ENCODE measurements at places on chromosomes 5 and 9.

- H3K27me3 ChIP-seq = no peaks in the 10 kb centered on the region
- DNase-seq = no peak
- no peak overlapping the region for H3K4me3 ChIP-seq
- H3K27ac ChIP-seq = no peak overlapping the region
- H3K4me1 ChIP-seq = no peaks in the 10 kb centered on the region
These were observed 86.9 kb downstream of the BASP1 start for GRCh38 chr5:17304282-17304681.

- H3K27me3 ChIP-seq = no peaks in the 10 kb centered on the region
- H3K4me3 ChIP-seq = no peak overlapping the region
- no peak overlapping the region for H3K27ac ChIP-seq
- peaks cover 9% of the 10 kb centered on the region for H3K4me1 ChIP-seq
These were observed 31.7 kb upstream of the PPP2R2B start for GRCh38 chr5:146910239-146910638.

DNA sequence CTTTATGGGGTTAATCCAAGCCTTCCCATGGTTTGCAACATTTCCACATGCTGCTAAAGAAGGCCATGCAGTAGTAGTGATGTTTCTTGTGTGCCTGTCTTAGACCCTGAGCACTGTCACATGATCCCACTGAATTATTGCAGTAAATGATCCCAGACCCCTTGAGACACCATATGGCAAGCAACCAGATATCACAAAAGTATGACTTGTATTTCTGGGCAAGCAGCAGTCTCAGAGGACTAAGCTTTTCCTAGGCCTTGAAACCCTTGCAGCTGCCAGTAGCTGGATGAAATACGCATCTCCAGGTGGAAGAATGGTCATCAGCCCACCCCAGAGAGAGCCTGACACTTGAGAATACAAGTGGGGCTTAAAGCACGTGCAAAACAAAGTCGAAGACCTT lies 41.8 kb downstream of the CDO1 start:
- no peak for DNase-seq
- H3K27ac ChIP-seq = no peak overlapping the region
- H3K4me1 ChIP-seq = no peaks in the 10 kb centered on the region
- H3K36me3 ChIP-seq = no peaks in the 10 kb centered on the region
- peaks cover 21% of the 10 kb centered on the region for H3K27me3 ChIP-seq
- no peak overlapping the region for H3K4me3 ChIP-seq

- no peak overlapping the region for H3K4me3 ChIP-seq
- peak; percentile 7 for DNase-seq
- no peaks in the 10 kb centered on the region for H3K4me1 ChIP-seq
- no peak overlapping the region for H3K27ac ChIP-seq
- no peaks in the 10 kb centered on the region for H3K36me3 ChIP-seq
- H3K27me3 ChIP-seq = peaks cover 12% of the 10 kb centered on the region
These were observed 9.3 kb downstream of the OR1N2 start for GRCh38 chr9:122562134-122562760.

GRCh38 chr9:74379718-74380117 lies 117.4 kb upstream of the RORB start:
- no peaks in the 10 kb centered on the region for H3K4me1 ChIP-seq
- no peak overlapping the region for H3K27ac ChIP-seq
- H3K36me3 ChIP-seq = no peaks in the 10 kb centered on the region
- peak; percentile 40 for DNase-seq
- H3K4me3 ChIP-seq = no peak overlapping the region

DNA sequence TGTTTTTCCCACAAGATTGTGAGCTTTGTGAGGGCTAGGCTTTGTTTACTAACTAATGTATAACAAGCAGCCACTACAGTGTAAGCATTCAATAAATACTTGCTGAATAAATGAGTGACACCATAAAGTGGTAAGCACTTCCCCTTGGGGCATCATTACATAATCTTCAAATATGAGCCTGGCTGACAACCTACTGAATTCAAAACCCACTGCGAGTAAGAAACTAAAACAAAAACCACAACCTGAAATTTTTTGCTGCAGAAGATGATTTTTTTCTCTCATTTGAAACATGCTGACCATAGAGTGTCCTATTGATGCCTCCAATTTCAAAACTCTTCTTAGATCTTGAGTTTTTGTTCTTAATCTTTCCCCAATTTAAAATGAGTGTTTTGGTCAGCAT lies 331.3 kb upstream of the CCNG1 start:
- no peaks in the 10 kb centered on the region for H3K27me3 ChIP-seq
- no peak for DNase-seq
- no peaks in the 10 kb centered on the region for H3K36me3 ChIP-seq
- H3K4me1 ChIP-seq = no peaks in the 10 kb centered on the region
- no peak overlapping the region for H3K4me3 ChIP-seq

- H3K4me1 ChIP-seq = no peaks in the 10 kb centered on the region
- H3K27me3 ChIP-seq = no peaks in the 10 kb centered on the region
- H3K4me3 ChIP-seq = no peak overlapping the region
- no peak overlapping the region for H3K27ac ChIP-seq
These were observed 146.5 kb downstream of the PPP2R2B start for GRCh38 chr5:146731909-146732659.

DNA sequence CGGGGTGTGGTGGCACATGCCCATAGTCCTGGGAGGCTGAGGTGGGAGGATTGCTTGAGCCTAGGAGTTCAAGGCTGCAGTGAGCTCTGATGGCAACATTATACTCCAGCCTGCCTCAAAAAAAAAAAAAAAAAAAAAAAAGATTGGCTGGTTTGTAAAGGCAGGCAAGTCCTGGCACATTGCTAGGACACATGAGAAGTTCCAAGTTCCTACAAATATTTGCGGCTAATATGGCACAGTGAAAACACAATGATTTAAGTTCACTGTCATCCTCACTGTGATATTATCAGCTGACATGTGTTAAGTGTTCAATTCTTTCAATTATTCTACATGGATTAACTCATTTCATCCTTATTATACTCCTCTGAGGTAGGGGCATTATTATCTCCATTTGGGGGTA lies 20.1 kb downstream of the TMEM268 start:
- H3K27ac ChIP-seq = no peak overlapping the region
- H3K4me1 ChIP-seq = no peaks in the 10 kb centered on the region
- no peak for DNase-seq
- no peaks in the 10 kb centered on the region for H3K27me3 ChIP-seq

DNA sequence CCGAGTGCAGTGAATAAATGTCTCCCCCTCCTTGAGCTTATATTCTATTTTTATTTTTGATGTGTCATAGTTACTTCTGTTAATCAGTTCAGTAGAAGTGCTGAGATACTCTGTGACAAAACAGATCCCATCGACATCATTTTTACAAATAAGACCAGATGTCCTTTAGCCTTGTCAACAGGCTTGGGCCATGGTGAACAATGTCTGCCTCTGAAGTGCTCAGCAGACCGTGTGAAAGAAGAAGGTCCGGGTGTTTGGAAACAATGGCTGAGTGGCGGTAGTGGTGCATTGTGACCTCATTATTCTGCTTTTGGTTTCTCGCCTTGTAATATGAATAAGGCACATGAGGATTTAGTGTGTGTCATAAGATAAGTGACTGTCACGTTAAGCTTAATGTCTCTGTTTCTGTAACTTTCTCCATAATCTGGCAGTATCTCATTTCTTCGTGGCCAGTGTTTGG lies 71.2 kb downstream of the SYK start:
- no peaks in the 10 kb centered on the region for H3K36me3 ChIP-seq
- H3K4me3 ChIP-seq = no peak overlapping the region
- H3K4me1 ChIP-seq = no peaks in the 10 kb centered on the region
- H3K27ac ChIP-seq = no peak overlapping the region
- H3K27me3 ChIP-seq = peaks cover 1% of the 10 kb centered on the region

- H3K27me3 ChIP-seq = peaks cover 16% of the 10 kb centered on the region
- peaks cover 23% of the 10 kb centered on the region for H3K4me1 ChIP-seq
- no peak overlapping the region for H3K27ac ChIP-seq
- DNase-seq = no peak
These were observed 1.6 kb downstream of the C5orf52 start for GRCh38 chr5:157672976-157673375.

- H3K27me3 ChIP-seq = peaks cover 13% of the 10 kb centered on the region
- H3K4me3 ChIP-seq = no peak overlapping the region
- DNase-seq = no peak
- H3K4me1 ChIP-seq = peaks cover 3% of the 10 kb centered on the region
These were observed 14.2 kb upstream of the CAST start for GRCh38 chr5:96648023-96648422.

DNA sequence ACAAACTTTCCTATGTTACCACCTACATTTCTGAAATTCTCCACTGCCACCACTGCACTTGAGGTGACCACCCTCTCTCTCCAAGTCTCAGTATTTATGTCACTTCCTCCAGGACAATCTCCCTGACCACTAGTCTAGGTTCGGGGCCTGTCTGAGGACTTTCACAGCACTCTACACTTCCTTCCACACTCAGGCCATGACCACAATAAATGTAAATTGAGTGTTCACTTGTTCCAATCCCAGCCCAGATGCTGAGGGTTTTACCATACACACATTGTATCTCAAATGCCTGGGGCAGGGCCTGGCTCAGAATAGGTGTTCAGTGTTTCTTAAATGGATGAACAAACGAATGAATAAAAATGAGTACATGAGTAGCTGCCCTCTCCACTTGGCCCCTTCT lies 26.9 kb upstream of the CCNG1 start:
- H3K36me3 ChIP-seq = no peaks in the 10 kb centered on the region

DNA sequence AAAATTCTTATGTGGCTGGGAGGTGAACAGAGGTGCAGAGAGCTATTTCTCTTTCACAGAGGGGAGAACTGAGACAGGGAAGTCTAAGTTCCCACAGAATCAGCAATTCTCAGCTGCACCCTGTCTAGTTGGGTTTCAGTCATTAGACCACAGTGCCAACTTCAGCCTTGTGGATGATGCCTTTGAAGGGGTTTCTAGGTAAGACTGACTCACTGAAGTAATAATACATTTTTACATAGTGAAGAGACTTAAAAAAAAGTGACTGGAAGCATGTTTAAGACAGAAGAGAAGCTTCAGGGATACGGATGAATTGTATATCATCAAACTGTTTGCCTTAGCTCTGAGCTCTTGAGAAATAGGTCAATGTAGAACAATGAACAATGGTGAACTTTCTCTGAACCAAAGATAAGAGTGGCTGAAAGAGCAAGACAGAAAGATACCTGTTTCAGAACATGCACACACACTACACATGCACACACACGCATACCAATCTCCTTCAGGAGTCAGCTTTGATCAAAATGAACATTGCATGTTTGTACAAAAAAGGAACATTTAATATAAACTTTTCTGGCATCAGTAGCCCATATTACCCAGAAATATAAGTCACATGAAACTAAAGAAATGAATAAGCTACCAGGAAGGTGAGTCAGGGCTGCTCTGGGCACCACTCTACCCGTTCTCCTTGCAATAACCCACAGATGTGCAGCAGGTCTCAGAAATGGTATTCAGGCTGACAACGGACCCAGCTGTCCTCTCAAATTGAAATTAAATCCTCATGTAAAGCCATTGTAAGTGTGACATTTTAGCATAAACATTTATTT lies 12.6 kb upstream of the FYB1 start:
- no peaks in the 10 kb centered on the region for H3K27me3 ChIP-seq
- peak overlapping the region; percentile 59 for H3K4me3 ChIP-seq
- DNase-seq = peak; percentile 76
- H3K4me1 ChIP-seq = peaks cover 13% of the 10 kb centered on the region
- H3K36me3 ChIP-seq = no peaks in the 10 kb centered on the region

GRCh38 chr5:68476854-68477253 lies 261.3 kb downstream of the PIK3R1 start:
- H3K36me3 ChIP-seq = no peaks in the 10 kb centered on the region
- H3K27ac ChIP-seq = no peak overlapping the region
- peaks cover 3% of the 10 kb centered on the region for H3K27me3 ChIP-seq
- no peak for DNase-seq

DNA sequence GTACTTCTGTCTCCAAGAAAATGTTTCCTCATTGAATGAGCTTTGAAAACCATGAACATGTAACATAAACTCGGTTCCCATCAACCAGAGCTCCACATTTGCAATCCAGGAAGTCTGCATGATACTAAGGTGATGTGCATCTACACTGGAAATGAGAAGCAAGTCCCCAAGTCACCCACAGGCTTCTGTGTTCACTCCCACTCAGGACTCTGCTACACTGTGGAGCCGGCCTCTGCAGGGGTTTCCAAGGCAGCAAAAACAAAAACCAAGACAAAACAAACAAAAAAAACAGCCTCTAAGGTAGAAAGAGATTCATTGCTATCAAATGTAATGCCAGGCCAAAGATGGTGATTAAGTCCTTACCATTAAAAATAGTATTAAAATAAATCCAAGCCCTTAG lies 593.7 kb downstream of the IRX1 start:
- H3K27ac ChIP-seq = no peak overlapping the region
- no peaks in the 10 kb centered on the region for H3K36me3 ChIP-seq
- no peaks in the 10 kb centered on the region for H3K27me3 ChIP-seq
- peak; percentile 51 for DNase-seq
- H3K4me3 ChIP-seq = no peak overlapping the region
- no peaks in the 10 kb centered on the region for H3K4me1 ChIP-seq

- no peaks in the 10 kb centered on the region for H3K27me3 ChIP-seq
- no peak overlapping the region for H3K27ac ChIP-seq
- H3K4me3 ChIP-seq = no peak overlapping the region
- DNase-seq = no peak
- peaks cover 26% of the 10 kb centered on the region for H3K4me1 ChIP-seq
- peaks cover 58% of the 10 kb centered on the region for H3K36me3 ChIP-seq
These were observed 10.3 kb upstream of the DHFR start for GRCh38 chr5:80665057-80665456.

- H3K27ac ChIP-seq = peak overlapping the region; percentile 89
- peaks cover 46% of the 10 kb centered on the region for H3K36me3 ChIP-seq
- DNase-seq = peak; percentile 84
- H3K27me3 ChIP-seq = no peaks in the 10 kb centered on the region
- H3K4me3 ChIP-seq = peak overlapping the region; percentile 46
These were observed 5.8 kb downstream of the ANXA6 start for GRCh38 chr5:151151793-151152192.

- peaks cover 7% of the 10 kb centered on the region for H3K4me1 ChIP-seq
- no peaks in the 10 kb centered on the region for H3K27me3 ChIP-seq
- DNase-seq = no peak
- no peak overlapping the region for H3K27ac ChIP-seq
- no peak overlapping the region for H3K4me3 ChIP-seq
These were observed 21.8 kb downstream of the RGMB start for GRCh38 chr5:98795243-98795642.

- peaks cover 31% of the 10 kb centered on the region for H3K4me1 ChIP-seq
- H3K27ac ChIP-seq = no peak within 1 kb of the TSS
- peaks cover 42% of the 10 kb centered on the region for H3K27me3 ChIP-seq
- peak; percentile 69 for DNase-seq
- no peaks in the 10 kb centered on the region for H3K36me3 ChIP-seq
These were observed at the start of gene S1PR3 for GRCh38 chr9:88991066-88992034. S1PR3 (plus strand) TSS chr9:88991468; CDS start chr9:89001201, 9,733 bp downstream.

DNA sequence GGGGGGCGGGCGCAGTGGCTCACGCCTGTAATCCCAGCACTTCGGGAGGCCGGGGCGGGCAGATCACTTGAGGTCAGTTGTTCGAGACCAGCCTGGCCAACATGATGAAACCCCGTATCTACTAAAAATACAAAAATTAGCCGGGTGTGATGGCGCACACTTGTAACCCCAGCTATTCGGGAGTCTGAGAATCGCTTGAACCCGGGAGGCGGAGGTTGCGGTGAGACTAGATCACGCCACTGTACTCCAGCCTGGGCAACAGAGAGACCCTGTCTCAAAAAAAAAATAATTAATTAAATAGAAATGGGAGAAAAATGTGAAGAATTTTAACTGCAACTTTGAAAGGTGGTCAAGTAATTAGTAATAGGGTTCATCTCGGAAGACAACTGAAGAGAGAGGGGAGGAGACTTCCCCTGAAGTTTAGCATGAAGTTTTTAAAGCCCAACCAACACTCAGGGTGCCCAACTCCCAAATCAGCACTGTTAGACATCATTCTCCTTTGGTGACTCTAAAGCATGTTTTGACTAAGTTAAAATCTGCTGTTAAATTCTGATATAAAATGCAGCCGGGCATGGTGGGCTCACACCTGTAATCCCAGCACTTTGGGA lies 1.4 kb upstream of the CSNK1A1 start:
- no peaks in the 10 kb centered on the region for H3K27me3 ChIP-seq
- DNase-seq = no peak
- peaks cover 14% of the 10 kb centered on the region for H3K4me1 ChIP-seq
- no peak overlapping the region for H3K27ac ChIP-seq
- H3K36me3 ChIP-seq = peaks cover 28% of the 10 kb centered on the region
- H3K4me3 ChIP-seq = peak overlapping the region; percentile 8

All from activated CD4-positive, alpha-beta T cell treated with anti-CD3 and anti-CD28 coated beads for 36 hours (primary cell).